ENCODE measurements at places on chromosomes 11 and 22.

GRCh38 chr22:44869196-44869595, 116.8 kb downstream of the ARHGAP8 start:
- DNase-seq, result no peak

GRCh38 chr22:27994481-27995331, 75.7 kb upstream of the PITPNB start:
- no peak for DNase-seq

DNA sequence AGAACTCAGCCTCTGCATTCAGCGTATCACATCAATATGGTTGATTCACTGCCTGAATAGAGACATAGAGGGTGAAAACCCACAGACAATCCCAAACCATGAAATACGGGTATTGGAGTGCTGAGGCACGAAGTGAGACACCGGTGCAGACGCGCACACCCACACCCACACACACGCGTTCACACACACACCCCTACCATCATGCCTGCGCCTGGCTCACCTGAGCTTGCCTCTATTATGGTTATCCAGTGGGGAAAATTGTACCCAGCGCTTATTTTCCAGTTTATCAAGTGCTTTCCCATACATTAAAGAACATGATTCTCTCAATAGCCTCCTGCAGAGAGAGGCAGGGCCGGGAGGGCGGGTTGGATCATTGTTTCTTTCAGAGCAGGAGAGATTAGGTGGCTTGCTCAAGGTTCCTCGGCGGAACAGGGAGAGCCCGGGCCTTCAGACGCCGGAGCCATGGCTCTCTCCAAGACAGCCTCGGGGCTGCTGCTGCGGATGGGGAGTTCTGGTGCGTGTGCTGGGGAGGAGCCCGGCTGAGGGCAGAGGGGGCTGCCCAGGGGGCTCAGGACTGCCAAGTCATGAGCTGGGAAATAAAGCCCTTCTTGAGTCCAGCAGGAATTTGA, 78.9 kb upstream of the THY1 start:
- no peak for DNase-seq

- DNase-seq, result no peak
These were observed 20.7 kb upstream of the CHORDC1 start for GRCh38 chr11:90243534-90243933.

GRCh38 chr11:78192223-78192719, 3.6 kb downstream of the USP35 start:
- no peak for DNase-seq

- no peak for DNase-seq
These were observed 11.8 kb downstream of the PRAME start for GRCh38 chr22:22547226-22547625.

DNA sequence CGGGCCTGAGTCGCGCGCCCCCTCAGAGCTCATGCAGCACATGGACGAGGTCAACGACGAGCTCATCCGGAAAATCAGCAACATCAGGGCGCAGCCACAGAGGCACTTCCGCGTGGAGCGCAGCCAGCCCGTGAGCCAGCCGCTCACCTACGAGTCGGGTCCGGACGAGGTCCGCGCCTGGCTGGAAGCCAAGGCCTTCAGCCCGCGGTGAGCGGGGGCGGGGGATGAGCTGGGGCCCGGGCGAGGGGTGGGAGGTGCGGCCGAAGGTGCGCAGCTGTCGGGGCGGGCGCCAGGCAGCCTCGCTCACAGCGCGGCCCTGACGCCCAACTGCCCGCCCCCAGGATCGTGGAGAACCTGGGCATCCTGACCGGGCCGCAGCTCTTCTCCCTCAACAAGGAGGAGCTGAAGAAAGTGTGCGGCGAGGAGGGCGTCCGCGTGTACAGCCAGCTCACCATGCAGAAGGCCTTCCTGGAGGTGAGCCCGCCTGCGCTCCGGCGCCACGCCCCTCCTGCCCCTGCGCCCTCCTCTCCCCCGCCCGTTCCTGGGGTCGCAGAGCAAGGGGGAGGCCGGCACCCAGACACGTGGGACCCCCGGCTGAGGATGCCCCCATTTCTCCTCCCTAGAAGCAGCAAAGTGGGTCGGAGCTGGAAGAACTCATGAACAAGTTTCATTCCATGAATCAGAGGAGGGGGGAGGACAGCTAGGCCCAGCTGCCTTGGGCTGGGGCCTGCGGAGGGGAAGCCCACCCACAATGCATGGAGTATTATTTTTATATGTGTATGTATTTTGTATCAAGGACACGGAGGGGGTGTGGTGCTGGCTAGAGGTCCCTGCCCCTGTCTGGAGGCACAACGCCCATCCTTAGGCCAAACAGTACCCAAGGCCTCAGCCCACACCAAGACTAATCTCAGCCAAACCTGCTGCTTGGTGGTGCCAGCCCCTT, 20.5 kb downstream of the EPS8L2 start:
- DNase-seq, result no peak

DNA sequence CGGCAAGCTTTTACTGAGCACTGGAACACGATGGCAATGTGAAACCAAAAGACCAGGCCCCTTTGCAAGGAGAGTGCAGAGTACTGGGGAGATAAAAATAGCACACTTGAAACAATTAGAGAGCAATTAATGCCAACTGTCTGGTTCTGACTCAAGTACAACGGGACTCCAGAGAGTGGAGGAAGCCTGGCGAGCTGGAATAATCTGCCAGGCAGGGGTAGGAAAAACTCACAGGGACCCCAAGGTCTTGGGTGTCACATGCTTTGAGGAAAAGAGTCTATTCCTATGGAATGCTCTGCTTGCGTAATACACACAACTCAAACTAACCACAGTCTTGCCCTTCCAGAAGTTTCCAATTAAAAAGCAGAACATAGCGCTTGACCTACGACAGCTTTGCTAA, 113.0 kb upstream of the CLMP start:
- DNase-seq, result peak; percentile 19

DNA sequence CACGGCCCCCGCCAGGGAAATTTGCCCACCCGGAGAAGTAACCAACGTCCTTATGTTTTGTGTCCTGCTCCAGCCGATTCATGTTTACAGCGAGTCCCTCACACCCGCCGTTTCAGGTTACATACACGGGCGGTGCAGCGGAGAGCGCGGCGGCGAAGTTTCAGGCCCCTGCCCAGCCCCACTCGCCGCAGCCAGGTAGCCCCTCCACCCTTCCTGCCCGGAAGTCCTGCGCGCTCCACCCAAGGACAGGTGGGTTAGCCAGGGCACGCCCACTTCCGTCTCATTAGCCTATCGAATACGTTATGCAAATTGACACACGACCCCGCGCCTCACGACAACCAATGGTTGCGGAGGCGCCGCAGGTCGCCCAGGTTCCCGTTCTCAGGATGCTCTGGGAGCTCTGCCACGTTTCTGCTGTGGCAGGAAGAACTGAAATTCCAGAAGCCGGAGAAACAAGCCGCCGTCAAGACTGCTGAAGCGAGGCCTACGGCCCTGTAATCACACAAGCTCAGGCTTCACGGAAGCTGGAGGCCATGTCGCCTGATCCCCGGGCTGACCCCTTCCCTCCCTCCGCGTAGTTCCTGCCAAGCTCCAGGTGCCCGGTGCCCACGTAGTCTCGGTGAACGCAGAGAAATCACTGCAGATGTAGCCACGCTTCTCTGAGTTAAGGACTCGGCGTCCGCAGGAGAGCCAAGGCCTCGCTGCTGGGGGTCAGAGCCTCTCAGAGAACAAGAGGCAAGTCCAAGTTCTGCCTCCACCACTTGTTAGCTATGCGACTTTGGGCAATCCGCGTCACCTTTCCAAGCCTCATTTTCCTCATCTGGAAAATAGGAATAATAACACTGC, 22.4 kb upstream of the MYH9 start:
- no peak for DNase-seq

DNA sequence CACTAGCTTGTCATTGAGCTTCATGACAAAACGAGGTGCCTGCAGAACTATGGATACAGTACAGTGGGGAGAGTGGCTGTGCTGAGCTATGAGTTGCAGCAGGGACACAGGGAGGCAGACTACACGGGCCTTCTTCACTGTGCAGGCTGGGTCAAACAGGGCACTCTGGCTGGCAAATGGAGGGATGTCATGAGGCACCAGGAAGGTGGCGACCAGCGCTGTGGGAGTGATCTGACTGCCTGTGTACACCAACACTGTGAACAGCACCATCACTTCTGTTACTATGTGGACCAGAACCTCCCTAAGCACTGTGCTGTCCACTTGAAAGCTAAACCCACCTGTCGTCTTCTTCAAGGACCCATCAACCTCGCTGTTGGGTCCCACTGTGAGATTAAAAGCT, 3.1 kb downstream of the PKDREJ start:
- DNase-seq, result no peak

DNA sequence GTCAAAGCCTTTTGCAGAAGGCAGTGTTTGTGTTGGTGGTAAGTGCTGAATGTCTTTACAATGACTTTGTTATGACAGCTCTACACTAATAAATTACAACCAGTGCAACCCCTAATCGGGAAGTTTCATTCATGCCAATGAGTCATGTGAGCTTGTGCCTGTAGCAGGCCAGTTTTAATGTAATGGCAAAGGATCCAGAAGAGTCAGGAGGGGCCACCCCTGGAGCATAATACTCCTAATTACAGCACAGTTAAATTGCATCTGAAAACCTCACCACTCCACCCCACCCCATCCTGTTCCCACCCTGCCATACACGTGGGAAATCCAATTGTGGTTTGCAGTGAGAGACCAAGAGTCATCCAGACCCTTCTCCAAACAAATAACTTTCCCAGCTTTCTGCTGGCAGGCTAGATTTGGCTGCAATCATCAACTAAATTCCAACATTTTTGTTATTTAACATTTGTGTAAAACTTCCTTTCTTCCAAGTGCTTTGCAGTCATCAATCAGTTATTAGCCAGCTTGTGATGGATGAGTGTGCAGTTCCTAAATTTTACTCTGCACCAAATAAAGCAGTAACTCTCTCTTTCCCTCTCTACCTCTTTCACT, 277.3 kb upstream of the FAT3 start:
- no peak for DNase-seq

- DNase-seq, result no peak
These were observed 89.3 kb downstream of the NECTIN1 start for GRCh38 chr11:119639642-119640205.

GRCh38 chr11:31107649-31108048, 261.9 kb downstream of the DCDC1 start:
- DNase-seq, result no peak

- DNase-seq, result no peak
These were observed 34.2 kb upstream of the BIRC3 start for GRCh38 chr11:102283116-102283485.

DNA sequence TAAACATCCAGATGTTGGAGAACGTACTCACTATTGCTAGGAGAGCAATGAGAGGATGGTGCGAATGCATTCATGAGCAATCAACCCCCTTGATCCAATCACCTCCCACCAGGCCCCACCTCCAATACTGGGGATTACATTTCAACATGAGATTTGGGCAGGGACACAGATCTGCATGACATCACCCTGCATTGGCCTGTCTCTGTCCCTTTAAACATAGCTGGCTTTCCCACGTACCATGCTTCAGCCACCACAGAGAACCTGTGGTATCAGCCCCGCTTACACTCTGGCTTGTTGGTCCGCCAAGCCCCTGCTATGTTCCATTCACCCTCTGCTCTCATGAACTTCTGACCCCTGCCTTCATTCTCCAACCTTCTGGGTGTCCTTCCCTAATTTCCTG, 157.5 kb upstream of the E2F8 start:
- DNase-seq, result no peak

DNA sequence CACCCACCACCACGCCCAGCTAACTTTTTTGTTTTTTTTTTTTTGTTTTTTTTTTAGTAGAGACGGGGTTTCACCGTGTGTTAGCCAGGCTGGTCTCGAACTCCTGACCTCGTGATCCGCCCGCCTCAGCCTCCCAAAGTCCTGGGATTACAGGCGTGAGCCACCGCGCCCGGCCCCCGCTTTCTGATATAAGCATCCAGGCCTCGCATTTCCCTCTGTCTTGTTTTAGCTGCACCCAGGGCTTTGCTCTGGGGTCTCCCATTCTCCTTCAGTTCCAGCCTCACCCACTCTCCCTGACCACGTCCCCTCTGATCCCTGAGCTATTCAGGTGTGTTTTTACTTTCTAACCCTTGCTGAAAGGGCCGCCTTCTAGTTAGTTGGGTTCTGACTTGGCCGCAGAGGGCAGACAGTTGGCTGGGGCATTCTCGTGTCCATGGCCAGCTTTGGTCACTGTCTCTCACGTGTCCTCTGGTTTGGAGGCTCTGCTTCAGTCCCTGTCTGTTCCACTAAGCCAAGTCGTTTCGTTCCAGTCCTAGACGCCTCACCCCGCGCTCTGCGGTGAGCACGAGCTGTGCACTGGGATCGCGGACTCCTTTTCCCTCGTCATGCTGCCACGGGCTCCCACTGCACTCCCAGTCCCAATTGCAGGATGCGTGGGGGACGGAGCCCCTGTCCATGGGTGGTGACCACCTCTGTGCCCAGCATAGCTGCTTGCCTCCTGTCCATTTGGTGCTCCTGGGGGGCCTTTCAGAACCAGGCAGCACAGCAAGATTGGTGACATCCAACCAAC, 6.0 kb upstream of the TNNT3 start:
- no peak for DNase-seq

- peak; percentile 69 for DNase-seq
These were observed 107.6 kb downstream of the MED15 start for GRCh38 chr22:20615021-20615420.

GRCh38 chr22:45878051-45878781, 98.7 kb downstream of the WNT7B start:
- no peak for DNase-seq

DNA sequence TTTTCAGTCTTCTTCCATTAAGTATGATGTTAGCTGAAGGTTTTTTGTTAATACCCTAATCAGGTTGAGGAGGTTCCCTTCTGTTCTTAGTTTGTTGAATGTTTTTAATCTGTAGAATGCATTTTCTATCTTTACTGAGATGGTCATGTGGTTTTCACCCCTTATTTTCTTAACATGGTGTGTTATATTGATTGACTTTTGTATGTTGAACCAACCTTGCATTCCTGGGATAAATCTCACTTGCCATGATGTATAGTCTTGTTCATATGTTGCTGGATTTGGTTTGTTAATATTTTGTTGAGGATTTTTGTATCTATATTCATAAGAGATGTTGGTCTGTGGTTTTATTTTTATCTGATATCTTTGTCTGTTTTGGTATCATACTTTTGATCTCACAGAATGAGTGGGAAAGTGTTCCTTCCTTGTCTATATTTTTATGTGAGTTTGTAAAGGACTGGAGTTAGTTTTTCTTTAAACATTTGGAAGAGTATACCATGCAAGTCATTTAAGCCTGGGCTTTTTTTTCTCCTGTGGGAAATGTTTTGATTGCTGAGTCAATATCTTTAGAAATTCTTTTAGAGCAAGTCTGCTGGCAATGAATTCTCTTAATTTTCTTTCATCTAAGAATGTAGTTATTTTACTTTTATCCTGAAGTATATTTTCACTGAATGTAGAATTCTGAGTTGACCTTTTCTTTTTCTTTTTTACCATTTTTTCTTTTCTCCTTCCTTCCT, 5.5 kb upstream of the P4HA3 start:
- DNase-seq, result no peak

GRCh38 chr22:32618441-32619140, 144.0 kb downstream of the FBXO7 start:
- DNase-seq, result no peak

Measured in foreskin melanocyte (primary cell).